C1 segment of cervical spinal cord (tissue), 14 donors: ENCODE measurements at places on chromosomes 2 and 18.

GRCh38 chr2:129458006-129458405 lies 521.5 kb upstream of the RAB6C start:
- no peak for DNase-seq

GRCh38 chr2:70932631-70933230 lies 3.0 kb upstream of the ATP6V1B1 start:
- DNase-seq: no peak

DNA sequence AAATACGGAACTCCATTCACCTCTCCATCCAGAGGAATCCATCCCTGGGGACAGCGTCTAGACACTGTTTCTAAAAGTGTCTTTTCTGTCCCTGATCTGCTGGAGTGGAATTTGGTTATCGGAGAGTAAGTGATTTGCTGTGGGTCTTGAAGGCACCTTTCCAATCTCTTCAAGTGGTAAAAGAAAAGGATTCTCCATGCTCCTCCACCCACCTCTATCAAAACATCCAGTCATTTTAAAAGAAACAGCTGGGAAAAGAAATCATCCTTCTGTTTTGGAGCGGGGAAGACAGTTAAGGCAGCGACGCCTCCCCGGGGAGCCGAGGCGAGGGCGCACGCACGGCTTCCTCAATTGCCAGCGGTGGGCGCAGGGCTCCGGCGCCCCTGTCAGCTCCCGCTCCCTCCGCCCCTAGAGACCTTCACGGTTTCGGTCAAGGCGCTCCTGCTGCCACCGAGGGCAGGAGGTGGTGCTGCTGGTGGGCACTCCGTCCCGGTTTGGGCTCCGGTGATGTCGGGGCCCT lies 547 bp downstream of the SLC35F5 start:
- no peak for DNase-seq

GRCh38 chr18:12960853-12961397 lies 13.1 kb downstream of the SEH1L start:
- DNase-seq: no peak

DNA sequence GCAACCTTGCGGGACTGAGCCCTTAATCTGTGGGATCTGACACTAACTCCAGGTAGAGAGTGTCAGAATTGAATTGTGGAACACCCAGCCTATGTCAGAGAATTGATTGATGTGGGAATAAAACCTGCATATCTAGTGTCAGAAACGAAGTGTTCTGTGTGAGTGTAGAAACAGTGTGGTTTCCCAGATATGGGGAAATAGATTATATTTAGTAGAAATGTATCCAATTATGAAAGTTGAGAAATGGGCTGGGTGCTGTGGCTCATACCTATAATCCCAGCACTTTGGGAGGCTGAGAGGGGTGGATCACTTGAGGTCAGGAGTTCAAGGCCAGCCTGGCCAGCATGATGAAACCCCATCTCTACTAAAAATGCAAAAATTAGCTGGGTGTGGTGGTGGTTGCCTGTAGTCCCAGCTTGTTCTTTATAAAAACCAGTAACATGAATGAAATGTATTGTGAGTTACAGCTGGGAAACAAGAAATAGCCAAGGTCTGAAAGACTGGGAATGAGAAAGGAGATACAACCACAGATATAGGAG lies 4.3 kb upstream of the TP53I3 start:
- DNase-seq: no peak

DNA sequence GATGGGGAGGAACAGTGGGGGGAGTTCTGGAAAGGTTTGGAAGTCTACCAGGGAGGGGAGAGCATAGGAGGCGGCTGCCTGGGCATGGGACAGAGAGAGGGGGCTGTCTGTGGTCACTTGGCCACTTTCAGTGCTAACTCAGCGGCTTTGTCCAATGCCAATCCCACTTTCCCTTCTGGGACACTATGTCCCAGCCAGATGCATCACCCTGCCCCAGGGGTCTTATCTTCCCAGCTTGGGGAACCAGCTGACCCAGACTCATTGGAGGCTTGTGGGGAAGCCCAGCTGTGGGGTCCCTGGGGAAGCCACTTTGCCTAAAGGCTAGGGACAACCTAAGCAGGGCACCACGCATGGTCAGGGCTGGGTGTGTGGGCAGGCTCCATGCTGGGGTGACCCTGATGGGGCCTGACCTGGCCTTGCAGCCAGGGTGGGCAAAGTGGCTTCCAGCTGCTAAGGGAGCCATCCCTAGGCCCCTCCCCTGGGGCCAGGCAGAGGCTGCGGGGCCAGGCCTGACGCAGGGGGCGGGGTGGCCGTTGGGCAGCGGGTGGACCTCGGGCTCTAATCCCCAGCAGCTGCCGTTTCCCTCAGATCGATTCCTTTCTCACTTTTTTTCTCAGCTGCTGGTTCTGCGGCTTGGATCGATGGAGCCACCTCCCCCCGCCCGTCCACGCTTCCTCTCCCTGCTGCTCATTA lies 1.6 kb upstream of the ASIC4 start:
- no peak for DNase-seq

DNA sequence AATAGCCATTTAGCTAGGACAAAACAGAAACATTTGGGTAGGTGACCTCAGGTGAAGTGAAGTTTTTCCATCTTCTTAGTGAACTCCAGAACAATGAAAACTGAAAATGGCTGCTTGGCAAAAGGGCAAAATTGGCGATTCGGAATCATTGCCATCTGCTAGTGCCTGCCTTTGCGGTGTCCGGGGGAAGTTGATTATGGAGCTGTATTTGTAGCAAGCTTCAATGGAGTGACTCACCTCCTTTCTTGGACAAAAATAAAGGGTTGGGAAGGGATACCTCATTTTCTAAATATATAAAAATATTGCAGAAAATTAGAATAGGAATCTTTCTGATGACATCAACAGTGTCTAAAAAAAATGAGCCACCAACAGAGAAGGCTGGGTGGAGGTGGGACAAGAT lies 460.5 kb downstream of the TGIF1 start:
- no peak for DNase-seq

GRCh38 chr2:128347701-128348539 lies 29.3 kb upstream of the HS6ST1 start:
- no peak for DNase-seq

GRCh38 chr2:22890132-22890531 lies 494.8 kb upstream of the KLHL29 start:
- DNase-seq: no peak

DNA sequence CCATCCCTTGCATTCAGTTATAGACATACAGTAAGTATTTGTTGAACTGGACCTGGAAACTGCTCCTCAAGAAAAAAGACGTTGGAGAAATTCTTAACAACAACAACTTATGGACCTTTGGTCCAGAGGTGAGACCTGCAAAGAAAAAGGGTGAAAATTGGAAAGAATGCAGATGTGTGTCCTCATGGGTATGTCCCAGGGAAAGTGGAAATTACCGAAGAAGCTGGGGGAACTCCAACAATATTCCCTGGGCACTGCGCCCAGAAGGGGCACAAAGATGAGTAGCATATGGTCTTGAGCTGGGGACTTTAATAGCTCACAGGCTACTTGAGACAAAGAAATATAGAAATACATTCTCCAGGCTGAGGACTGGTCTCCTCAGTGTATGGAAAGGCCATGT lies 35.5 kb upstream of the YWHAQ start:
- DNase-seq: no peak

DNA sequence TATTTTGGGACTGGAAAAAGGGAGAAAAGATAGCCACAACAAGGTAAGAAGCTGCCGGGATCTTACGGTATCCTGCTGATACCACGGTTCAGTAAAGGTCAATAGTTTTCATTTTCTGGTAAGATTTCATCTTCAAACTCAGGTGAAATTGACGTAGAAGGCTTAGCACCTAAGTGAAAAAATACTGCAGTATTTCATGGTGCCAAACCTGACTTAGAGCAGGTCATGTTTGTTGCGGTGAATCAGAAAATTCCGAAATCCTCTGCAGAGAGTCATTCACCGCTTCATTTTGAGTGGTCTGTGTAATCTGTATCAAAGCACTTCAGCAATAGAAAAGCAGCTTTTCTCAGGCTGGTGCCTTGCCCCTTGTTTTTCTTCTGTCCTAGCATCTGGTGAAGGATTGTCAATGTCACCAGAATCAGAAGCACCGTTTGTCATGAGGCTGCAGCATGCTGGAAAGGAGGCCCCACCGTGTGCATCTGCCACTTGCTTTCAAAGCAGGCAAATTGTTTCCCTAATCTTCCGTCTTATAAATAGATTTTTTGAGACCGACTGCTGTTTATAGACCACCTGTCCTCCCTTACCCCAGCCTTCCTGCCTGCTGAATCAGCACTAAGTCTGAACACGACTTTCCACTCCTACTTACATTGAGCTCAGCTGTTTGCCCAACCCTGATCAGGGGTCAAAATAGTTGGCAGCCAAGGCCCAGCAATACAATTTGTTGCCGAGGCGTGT lies 156.3 kb downstream of the EML6 start:
- no peak for DNase-seq
